ENCODE measurements at places on chromosomes 6 and 20.

GRCh38 chr20:9301129-9302090 lies 213.0 kb upstream of the LAMP5 start:
- DNase-seq = no peak

- no peak for DNase-seq
These were observed 15.7 kb downstream of the NRSN2 start for GRCh38 chr20:362271-363254.

DNA sequence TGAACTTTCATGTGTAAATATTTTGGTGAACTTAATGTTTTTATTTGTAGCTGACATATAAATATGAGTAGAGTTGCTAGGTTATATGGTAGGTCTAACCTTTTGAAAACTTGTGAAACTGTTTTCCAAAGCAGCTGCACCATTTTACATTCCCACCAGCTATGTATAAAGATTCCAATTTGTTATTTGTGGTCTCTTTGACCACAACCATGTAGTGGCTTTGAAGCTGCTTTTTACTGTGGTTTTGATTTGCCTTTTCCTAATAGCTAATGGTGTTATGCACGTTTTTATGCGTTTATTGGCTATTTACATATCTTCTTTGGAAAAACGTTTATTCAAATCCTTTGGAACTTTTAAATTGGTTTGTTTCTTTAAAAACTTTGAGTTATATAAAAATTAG lies 10.3 kb downstream of the CST3 start:
- no peak for DNase-seq

- no peak for DNase-seq
These were observed 659.0 kb upstream of the HS3ST5 start for GRCh38 chr6:115001731-115002350.

- DNase-seq = no peak
These were observed 8.3 kb downstream of the B4GALT5 start for GRCh38 chr20:49705358-49705757.
